ENCODE measurements at places on chromosomes 1 and 21. TPM values are rescaled to one million over a fixed set of nuclear protein-coding genes. Genes with fewer than 3 reads are reported as not detected.

RGSL1 gene
- total RNA-seq, result not detected

ROR1 gene
- total RNA-seq, result 0.28 TPM

HORMAD1 gene
- total RNA-seq, result 0.13 TPM

VCAM1 gene
- total RNA-seq, result 8.9 TPM

OR2L2 gene
- 0.05 TPM for total RNA-seq

C1orf56 gene
- 4.3 TPM for total RNA-seq

Data from left lobe of liver (tissue), 2 donors.